Astrocyte of the spinal cord (primary cell): ENCODE measurements at places on chromosomes 2 and 18.
A peak's percentile ranks its signal among the peaks of the same experiment; 100 is the strongest.

GRCh38 chr2:71071681-71072398 lies 3.4 kb downstream of the NAGK start:
- DNase-seq = no peak

- DNase-seq = peak; percentile 12
Observed at GRCh38 chr18:64639536-64639935, 490.6 kb upstream of the LINC00305 start.

DNA sequence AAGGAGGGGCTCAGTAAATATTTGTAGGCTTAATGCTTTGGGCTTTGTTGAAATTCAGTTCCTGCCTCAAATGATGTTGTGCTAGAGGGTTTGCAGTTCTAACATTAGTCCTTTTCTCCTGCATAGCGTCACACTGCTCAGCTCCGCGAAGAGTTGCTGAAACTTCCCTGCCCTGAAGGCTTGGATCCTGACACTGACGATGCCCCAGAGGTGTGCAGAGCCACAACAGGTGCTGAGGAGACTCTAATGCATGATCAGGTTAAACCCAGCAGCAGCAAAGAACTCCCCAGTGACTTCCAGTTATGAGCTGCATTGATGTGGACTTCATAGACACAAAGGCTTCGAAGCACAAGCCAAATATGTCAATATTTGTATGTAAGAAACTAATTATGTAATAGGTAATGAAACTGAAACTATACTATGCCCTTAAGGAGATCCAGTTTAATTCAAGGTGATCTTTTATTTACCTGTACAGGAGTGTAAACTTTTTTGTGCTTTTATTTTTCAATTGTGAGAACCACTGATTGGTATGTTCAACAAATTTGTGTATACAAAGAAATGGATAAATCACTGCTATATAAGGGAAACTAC lies 10.2 kb upstream of the TTC27 start:
- DNase-seq = no peak

GRCh38 chr2:228372212-228372611 lies 190.7 kb upstream of the SPHKAP start:
- no peak for DNase-seq

- DNase-seq = no peak
Observed at GRCh38 chr2:239354132-239354790, 46.6 kb downstream of the HDAC4 start.

GRCh38 chr18:61474341-61474740 lies 141.1 kb downstream of the CDH20 start:
- no peak for DNase-seq
